ENCODE measurements at places on chromosomes 7 and 10. TPM values are rescaled to one million over a fixed set of nuclear protein-coding genes. Genes with fewer than 3 reads are reported as not detected.

DNA sequence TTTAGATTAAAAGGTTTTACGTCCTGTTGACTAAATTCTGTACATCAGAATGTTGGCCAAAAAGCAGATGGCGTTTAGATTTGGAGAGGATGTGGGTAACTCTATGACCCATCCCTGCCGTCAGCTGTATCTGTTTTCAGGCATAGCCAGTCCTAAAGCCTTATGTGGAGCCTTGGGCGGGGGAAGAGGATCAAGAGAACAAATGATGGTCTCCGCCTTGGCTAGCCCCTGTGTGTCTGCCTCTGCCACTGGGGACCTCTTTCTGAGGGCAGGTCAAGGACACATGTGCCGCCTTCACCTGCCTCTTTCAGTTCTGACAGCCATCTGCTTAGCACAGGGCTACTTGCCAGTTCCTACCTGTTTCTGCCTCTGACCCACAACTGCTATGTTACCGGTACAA, 24.1 kb downstream of the PDSS1 start:
- no peak for DNase-seq

DNA sequence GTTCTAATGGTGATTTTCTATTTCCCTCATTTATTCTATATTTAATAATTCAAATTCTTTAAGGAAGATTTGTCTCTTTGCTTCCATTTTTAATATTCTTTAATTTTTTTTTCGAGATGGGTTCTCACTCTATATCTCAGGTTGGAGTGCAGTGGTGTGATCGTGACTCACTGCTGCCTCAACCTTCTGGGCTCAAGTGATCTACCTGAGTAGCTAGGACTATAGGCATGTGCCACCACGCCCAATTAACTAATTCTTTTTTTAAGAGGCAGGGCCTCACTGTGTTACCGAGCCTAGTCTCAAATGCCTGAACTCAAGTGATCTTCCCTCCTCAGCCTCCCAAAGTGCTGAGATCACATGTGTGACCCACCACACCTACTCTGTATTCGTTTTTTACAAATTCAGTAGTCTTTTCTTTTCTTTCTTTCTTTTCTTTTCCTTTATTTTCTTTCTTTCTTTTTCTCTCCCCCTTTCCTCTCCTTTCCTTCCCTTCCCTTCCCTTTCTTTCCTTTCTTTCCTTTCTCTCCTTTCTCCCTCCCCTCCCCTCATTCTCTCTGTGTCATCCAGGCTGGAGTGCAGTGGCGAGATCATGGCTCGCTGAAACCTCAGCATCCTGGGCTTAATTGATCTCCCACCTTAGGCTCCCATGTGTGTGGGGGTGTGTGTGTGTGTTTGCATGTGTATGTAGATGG, 323.1 kb downstream of the ADK start:
- no peak for DNase-seq

- DNase-seq, result no peak
These were observed 31.2 kb downstream of the TBXAS1 start for GRCh38 chr7:139860090-139860775.

GRCh38 chr10:42691361-42692120, 53.2 kb upstream of the ZNF33B start:
- no peak for DNase-seq

Gene ZCWPW1
- 0.17 TPM for total RNA-seq

GRCh38 chr10:80452640-80453039, 1.5 kb upstream of the TSPAN14 start:
- peak; percentile 72 for DNase-seq

Gene STOX1
- 2.9 TPM for total RNA-seq

- DNase-seq, result no peak
These were observed 54.2 kb downstream of the MET start for GRCh38 chr7:116726149-116726548.

Gene SEMA3C
- total RNA-seq, result 349 TPM

DNA sequence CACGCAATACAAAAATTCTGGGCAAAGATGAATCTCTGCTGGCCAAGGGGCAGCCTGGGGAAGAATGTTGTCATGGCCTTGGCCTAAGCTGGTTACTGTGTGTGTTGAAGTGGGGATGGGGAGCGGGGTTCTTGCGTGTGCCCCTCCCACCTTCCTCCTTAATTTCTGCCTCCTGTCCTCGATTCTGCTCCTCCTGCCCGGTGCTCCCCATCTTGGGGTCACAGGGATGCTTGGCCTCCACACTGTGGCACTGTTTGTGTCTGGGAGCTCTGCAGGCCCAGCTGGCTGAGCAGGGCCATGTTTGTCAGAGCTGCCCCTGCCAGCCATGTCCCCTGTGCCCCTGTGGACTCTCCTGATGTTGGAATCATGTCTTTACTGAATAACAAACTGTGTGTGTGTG, 37.1 kb downstream of the RPS24 start:
- DNase-seq, result no peak

GRCh38 chr10:129531195-129531968, 64.3 kb downstream of the MGMT start:
- peak; percentile 97 for DNase-seq

GRCh38 chr10:3150961-3151360, 21.6 kb downstream of the PITRM1 start:
- no peak for DNase-seq

Gene C10orf67
- 0.35 TPM for total RNA-seq

Gene FFAR4
- not detected for total RNA-seq

DNA sequence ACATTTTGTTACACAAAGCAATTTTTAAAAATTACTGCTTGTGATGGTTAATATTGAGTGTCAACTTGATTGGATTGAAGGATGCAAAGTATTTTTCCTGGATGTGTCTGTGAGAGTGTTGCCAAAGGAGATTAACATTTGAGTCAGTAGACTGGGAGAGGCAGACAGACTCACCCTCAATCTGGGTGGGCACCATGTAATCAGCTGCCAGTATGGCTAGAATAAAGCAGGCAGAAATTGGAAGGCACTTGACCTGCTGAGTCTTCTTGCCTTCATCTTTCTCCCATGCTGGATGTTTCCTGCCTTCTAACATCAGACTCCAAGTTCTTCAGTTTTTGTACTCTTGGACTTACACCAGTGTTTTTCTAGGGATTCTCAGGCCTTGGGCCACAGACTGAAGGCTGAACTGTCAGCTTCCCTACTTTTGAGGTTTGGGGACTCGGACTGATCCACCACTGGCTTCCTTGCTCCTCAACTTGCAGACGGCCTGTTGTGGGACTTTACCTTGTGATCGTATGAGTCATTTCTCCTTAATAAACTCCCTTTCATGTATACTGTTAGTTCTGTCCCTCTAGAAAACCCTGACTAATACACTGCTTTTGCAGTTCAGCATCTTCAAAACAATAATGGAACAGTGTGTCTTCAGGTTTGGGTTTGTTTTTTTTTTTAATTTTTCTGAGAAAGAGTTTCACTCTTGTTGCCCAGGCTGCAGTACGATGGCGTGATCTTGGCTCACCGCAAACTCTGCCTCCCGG, 244.1 kb upstream of the SEMA3C start:
- peak; percentile 77 for DNase-seq
